ENCODE measurements at places on chromosomes 6 and 20. TPM values are rescaled to one million over a fixed set of nuclear protein-coding genes. Genes with fewer than 3 reads are reported as not detected.

The GNAS gene
- 493 TPM for polyA plus RNA-seq

The ENPP1 gene
- polyA plus RNA-seq = 0.57 TPM

The COL12A1 gene
- 0.67 TPM for polyA plus RNA-seq

The MEI4 gene
- polyA plus RNA-seq = not detected

The OTOR gene
- polyA plus RNA-seq = not detected

The TCF15 gene
- polyA plus RNA-seq = not detected

The PLG gene
- polyA plus RNA-seq = 0.33 TPM

The DACT2 gene
- polyA plus RNA-seq = not detected

The NR2E1 gene
- polyA plus RNA-seq = not detected

The PREP gene
- polyA plus RNA-seq = 48.3 TPM

The KCNK16 gene
- 0.34 TPM for polyA plus RNA-seq

The TNFRSF6B gene
- polyA plus RNA-seq = 7.3 TPM

The LY6G6C gene
- polyA plus RNA-seq = not detected

The UBD gene
- polyA plus RNA-seq = not detected

The PCSK2 gene
- polyA plus RNA-seq = 1.1 TPM

The OOEP gene
- not detected for polyA plus RNA-seq

The HSPA1L gene
- 0.94 TPM for polyA plus RNA-seq

The WDR27 gene
- polyA plus RNA-seq = 62.2 TPM

The MICAL1 gene
- 159 TPM for polyA plus RNA-seq

The PSMA7 gene
- 307 TPM for polyA plus RNA-seq

The THBD gene
- 29.6 TPM for polyA plus RNA-seq

The ZNF133 gene
- polyA plus RNA-seq = 13.9 TPM

The HBS1L gene
- 26.7 TPM for polyA plus RNA-seq

The SLC44A4 gene
- 82.3 TPM for polyA plus RNA-seq

The DLL1 gene
- polyA plus RNA-seq = 33.4 TPM

The LPA gene
- 0.03 TPM for polyA plus RNA-seq

The LY6G5C gene
- 3.8 TPM for polyA plus RNA-seq

The TTK gene
- polyA plus RNA-seq = 0.45 TPM

The HTR1E gene
- not detected for polyA plus RNA-seq

The HMGA1 gene
- polyA plus RNA-seq = 130 TPM

The GGTLC1 gene
- not detected for polyA plus RNA-seq

The NHLRC1 gene
- 3.6 TPM for polyA plus RNA-seq

The GATA5 gene
- polyA plus RNA-seq = 35.1 TPM

The CRISP3 gene
- 0.13 TPM for polyA plus RNA-seq

The NUP43 gene
- 2.7 TPM for polyA plus RNA-seq

The SLC24A3 gene
- polyA plus RNA-seq = not detected

The APOBEC2 gene
- 5.1 TPM for polyA plus RNA-seq

The PIM1 gene
- polyA plus RNA-seq = 118 TPM

The TBXT gene
- polyA plus RNA-seq = not detected

The SYTL3 gene
- polyA plus RNA-seq = 3.6 TPM

The TRAPPC3L gene
- polyA plus RNA-seq = not detected

The TAGAP gene
- 3.8 TPM for polyA plus RNA-seq

The PRL gene
- polyA plus RNA-seq = 0.16 TPM

The ZNF165 gene
- 2.7 TPM for polyA plus RNA-seq

The RHAG gene
- polyA plus RNA-seq = 0.40 TPM

The PPIL6 gene
- 0.76 TPM for polyA plus RNA-seq

The TP53TG5 gene
- polyA plus RNA-seq = 0.19 TPM

The KCNS1 gene
- 1.0 TPM for polyA plus RNA-seq

The GNAS-AS1 gene
- polyA plus RNA-seq = not detected

The JPH2 gene
- 0.81 TPM for polyA plus RNA-seq

The TRIM40 gene
- 1.6 TPM for polyA plus RNA-seq

The PPP1R14C gene
- polyA plus RNA-seq = 14.3 TPM

The BPIFA1 gene
- polyA plus RNA-seq = not detected

The AIF1 gene
- 102 TPM for polyA plus RNA-seq

Measured in small intestine (tissue), 16 donors.